ENCODE measurements at places on chromosomes 13 and 19. TPM values are rescaled to one million over a fixed set of nuclear protein-coding genes. Genes with fewer than 3 reads are reported as not detected.

- DNase-seq, result peak; percentile 58
These were observed 4.2 kb downstream of the SULT2B1 start for GRCh38 chr19:48556163-48556562.

- DNase-seq, result no peak
These were observed 314.1 kb downstream of the FOXO1 start for GRCh38 chr13:40352380-40352778.

DNA sequence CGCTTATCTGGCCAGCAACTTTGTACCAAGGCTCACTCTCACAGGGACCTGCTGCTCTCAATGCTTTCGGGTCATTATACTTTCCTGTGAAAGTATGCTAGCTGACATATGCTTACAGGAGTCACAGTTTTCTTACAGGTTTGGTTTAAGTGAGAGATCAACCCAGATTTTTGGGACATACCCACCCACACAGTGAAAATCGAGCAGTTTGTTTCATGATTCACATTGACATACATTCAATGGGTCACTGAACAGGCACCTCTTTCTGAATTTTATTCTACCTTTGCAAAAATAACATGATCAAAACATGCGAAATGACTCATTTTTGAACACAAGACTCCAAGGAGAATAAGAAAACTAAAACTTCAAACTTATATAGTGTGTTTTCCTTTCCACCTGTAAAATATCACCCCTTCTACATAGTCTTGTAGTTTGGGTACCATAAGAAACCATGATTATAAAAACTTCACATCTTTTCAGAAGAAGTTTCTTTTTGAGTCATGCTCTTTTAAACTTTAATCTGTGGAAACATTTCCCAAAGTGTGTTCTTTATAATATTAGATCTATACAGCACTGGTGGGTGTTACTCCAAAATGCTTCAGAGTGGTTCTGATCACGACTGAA is 44.3 kb upstream of the TEX29 start:
- no peak for DNase-seq

DNA sequence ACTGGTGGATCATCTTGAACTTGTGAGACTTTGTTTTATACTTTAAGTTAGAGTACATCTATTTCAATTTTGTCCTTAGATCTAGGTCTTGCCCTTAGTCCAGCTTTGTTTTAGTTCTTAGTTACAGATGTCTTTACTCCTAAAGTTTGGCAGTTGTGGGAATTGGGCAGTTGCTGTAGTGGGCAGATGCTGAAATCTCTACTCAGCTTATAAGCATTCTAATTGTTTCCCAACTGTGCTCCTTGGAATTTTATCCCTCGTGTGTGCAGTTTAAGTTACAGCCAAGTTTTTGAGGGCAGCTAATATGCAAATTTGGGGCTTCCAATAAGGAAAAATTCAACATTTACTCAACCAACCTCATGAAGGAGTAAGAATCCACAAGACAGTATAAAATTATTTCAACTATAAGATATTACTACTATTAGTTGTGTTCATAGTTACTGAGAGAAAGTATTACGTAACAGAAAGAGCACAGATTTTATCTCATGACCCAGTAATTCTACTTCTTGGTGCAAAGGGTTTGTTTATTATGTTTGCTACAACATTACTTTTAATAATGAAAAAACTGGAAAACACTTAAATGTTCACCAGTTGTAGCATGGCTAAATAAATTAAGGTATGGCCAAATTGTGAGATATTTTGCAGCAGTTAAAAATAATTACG is 32.9 kb downstream of the CCDC122 start:
- no peak for DNase-seq

DNA sequence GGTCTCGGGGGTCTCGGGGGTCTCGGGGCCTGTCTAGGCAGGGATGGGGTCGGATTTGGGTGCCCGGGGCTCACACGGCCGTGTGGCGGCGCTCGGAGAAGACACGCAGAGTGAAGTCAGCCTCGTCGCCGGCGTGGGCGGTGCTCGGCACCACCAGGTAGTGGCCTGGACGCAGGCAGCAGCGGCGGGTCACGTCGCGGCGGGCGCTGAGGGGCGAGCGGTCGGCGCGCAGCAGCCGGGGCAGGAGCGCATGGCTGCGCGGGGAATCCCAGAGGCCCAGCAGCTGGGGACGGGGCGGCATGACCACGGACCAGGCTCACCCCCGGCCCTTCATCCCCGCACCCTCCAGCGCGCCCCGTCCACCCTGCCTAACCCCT is 8.2 kb downstream of the CAPN12 start:
- no peak for DNase-seq

DNA sequence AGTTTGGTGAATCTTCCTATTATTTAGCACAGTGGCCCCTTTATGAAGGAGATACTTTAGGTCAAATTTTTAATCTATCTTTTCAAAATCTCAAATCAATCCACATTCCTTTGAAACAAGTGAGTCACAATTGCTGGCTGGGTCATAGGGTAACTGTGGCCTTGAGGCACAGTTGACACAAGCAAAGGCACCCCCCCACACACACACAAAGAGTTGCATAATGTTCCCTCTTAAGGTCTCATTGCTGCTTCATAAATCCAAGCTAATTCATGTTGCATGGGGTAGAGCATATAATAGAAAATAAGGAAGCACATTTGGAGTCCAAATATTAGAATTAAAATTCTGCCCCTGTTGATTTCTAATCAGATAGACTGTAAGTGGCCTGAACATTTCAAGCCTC is 171.5 kb downstream of the DLEU7 start:
- DNase-seq, result no peak

DNA sequence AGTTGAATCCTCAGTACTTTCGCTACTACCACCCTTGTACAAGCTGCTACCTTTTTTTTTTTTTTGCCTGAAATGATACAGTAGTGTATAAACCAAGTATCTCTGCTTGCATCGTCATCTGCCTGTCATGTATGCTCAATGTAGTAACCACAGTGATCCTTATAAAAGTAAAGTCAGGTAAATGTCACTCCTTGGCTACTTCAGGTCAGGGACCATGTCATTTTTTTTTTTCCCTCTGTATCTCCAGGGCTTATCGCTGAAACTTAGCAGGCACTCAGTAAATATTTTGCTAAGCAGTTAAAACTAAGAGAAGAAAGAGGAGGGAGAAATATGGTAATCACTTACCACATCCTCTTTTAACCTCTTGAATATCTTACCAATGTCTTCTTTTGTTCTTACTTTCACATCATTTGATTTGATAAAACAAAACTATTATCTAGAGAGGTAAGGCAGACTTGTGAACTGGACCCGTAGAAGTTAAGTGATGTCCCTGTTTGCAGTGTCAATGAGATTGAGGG is 96.8 kb upstream of the KLF12 start:
- no peak for DNase-seq

DNA sequence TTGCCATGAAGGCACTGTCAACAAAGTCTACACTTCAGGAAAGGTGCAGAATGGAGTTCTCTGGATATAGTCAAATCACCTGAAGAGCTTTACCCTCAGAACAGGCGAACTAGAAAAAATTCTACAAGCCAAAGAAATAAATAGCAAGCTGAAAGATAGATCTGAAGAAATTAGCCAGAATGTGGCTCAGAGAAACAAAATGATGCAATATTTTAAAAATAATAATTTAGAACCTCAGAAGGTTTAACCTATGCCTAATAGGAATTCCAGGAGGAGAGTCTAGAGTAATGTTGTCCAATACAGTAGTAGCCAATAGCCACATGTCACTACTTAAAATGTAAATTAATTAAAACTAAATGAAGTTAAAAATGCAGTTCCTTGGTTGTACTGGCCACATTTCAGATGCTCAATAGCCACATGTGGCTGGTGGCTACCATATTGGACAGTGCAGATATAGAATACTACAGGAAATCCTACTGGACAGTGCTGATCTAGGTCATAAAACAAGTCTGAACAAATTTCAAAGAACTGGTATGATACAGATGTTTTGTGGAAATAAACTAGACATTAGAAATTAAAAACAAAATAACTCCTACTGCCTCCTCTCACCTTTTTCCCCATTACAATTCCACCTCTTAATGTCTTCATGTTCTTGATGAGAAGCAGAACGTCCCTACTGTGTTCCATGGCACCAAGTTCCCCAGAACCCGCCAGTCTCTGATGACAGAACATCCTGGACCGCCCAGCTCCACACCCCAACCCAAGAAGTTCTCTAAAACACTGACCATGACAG is 679 bp upstream of the CDADC1 start:
- DNase-seq, result no peak

GRCh38 chr19:50322234-50322633 is 6.9 kb downstream of the KCNC3 start:
- no peak for DNase-seq

DNA sequence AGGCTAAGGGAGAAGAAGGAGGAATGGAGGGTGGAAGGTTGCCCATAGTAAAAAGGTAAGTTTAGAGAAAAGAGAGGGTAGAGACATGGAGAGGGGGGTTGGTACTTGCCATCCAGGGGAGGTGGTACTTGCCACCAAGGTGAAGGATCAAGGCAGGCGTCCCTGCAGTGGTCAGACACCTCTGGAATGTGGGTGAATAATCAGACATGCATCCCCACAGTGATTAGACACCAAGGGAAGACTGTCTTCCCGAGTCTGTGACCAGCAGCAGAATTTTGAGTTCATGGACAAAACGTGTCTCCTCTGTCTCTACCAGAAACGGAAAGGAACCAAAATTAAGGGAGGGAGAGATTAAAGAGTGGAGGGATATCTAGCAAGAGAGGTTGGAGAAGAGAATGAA is 27.1 kb upstream of the IGFL1 start:
- peak; percentile 38 for DNase-seq

DNA sequence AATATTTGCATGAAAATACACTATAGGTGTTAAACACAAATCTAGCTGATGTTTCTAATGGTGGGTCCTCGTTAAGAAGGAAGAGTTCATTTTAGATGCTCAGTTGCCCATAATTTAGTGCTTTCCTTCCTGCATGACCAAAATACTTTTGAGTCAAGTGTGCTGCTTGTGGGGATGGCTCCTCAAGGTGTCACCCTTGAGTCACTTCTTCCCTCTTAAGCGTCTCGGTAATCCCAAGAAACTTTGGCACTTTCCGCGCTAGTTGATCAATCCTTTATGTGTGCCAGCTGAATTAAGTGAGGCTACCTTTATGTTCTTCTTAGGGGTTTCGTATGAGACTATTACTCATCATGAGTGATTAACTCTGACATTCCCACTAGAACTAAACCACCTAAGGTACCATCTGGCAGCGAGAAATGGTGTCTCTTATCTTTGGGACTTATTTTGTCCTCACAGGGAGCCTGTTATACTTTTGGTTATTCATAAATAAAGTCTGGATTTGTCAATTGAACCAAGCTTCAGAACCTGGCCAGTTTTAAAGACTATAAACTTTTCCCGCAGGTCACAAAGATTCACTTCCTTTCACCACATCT is 106.8 kb downstream of the NHLRC3 start:
- peak; percentile 50 for DNase-seq

DNA sequence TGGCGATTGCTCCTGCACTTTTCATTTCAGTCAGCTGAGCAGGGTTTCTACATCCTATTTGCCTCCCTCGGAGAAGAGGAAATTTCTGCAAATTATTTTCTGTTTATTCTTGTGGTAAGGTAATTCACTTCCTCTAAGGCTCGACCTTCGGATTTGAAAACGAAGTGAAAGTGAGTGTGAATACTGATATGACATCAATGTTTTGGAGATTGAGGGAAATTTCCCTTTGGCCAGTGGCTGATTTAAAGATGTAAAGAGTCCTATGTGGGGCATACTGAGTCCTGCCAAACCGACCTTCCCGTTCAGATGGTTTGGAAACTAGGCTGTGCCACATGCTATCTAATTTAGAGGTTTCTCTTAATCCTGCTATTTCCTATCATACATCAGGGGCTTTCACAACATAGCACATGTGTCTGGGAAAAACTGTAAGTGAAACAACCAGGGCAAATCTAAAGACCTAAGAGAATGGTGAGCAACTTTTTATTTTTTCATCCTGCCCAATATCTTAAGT is 112.3 kb downstream of the POSTN start:
- DNase-seq, result peak; percentile 4

- DNase-seq, result peak; percentile 87
These were observed 15.2 kb upstream of the MYO1F start for GRCh38 chr19:8592231-8593009.

DNA sequence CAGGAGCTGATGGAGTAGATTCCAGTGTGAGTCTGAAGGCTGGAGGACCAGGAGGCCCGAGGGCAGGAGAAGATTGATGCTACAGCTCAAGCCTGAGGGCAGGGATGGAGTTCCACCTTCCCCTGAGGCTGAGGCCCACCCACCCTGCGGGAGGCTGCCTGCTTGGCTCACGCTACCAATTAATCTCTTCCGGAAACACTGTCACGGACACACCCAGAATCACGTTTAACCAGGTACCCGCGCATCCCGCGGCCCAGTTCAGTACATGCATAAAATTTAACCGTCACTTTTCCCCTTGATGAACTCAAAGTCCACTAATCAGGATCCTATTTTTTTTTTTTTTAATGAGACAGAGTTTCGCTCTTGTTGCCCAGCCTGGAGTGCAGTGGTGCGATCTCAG is 5.2 kb upstream of the ZNF628 start:
- DNase-seq, result no peak

DNA sequence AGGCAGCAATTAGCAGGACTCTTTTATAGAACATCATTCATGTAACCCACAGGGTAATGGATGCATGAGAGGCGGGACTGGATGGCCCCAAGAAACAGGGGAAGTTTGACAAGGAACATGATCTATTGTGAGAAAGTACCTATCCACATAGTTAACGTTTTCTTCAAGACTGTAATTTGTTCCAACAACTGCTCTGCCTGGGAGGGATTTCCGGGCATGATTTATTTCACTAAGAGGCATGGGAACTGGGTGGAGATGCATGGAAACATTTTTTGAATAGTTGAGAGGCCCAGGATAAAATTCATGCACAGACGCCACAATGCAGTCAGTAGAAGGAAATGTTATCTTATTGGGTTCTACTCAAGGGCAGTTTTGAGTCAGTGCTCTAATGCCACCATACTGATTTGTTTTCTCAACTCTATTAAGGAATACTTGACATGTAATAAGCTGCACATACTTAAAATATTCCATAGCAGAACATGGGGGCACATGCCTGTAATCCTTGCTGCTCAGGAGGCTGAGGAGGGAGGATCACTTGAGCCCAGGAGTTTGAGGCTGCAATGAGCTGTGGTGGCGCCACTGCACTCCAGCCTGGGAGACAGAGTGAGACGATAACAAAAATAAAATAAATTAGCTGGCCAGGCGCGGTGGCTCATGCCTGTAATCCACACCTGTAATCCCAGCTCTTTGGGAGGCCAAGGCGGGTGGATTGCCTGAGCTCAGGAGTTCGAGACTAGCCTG is 9.9 kb upstream of the ATG4D start:
- peak; percentile 99 for DNase-seq

DNA sequence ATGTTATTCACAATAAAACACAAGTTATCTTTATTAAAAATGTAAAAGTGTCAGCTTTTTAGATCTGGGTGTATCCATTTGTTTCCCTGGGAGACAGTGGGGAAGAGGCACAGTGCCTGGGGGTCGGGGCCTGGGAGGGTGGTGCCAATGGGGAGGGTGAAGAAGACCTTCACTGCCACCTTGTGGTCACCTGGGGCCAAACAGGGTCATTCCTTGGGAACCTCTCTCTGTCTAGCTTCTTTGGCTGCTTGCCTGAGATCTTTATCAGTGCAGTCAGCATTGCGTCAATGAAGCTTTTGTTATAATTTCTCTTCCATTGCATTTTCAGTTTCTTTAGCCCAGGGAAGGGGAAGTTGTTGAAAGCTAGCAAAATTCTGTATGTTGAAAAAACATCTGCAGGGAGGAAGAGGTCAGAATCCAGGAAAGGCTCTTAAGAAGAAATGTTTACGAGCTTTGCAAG is 39.1 kb downstream of the PCDH8 start:
- peak; percentile 87 for DNase-seq

The FAM83E gene
- not detected for total RNA-seq

The PPM1N gene
- 0.31 TPM for total RNA-seq

The PLK5 gene
- not detected for total RNA-seq

The PGLYRP1 gene
- not detected for total RNA-seq

The CYP2A6 gene
- total RNA-seq, result not detected

The KCNC3 gene
- total RNA-seq, result 0.22 TPM

The NKPD1 gene
- total RNA-seq, result not detected
